ENCODE measurements at places on chromosomes 7 and 10. TPM values are rescaled to one million over a fixed set of nuclear protein-coding genes. Genes with fewer than 3 reads are reported as not detected.

The ABCB1 gene
- total RNA-seq = 1.0 TPM

The UCMA gene
- not detected for total RNA-seq

The SYPL1 gene
- 83.6 TPM for total RNA-seq

The PARD3 gene
- 29.6 TPM for total RNA-seq

The VSIR gene
- total RNA-seq = 104 TPM

The TAS2R5 gene
- 0.47 TPM for total RNA-seq

The PIP4K2A gene
- total RNA-seq = 12.6 TPM

The CRTAC1 gene
- 2.3 TPM for total RNA-seq

The GFRA1 gene
- 5.1 TPM for total RNA-seq

The EGR2 gene
- total RNA-seq = 0.52 TPM

The CDHR1 gene
- total RNA-seq = 0.41 TPM

The SP8 gene
- total RNA-seq = not detected

The AGMO gene
- 0.36 TPM for total RNA-seq

The RINT1 gene
- total RNA-seq = 12.9 TPM

The FAM25C gene
- not detected for total RNA-seq

The GPR37 gene
- not detected for total RNA-seq

The ELFN1 gene
- total RNA-seq = 10.5 TPM

The HTR5A gene
- total RNA-seq = not detected

The MCMBP gene
- total RNA-seq = 24.5 TPM

The CHST3 gene
- total RNA-seq = 18.0 TPM

The TBC1D12 gene
- total RNA-seq = 4.4 TPM

The SLC18A2 gene
- 0.05 TPM for total RNA-seq

The NUTM2E gene
- not detected for total RNA-seq

The STRA8 gene
- total RNA-seq = not detected

The DKK1 gene
- total RNA-seq = not detected

The MMP21 gene
- total RNA-seq = not detected

The GIMAP6 gene
- total RNA-seq = 24.3 TPM

The NPSR1 gene
- not detected for total RNA-seq

The CAV2 gene
- 196 TPM for total RNA-seq

The TMEM229A gene
- total RNA-seq = not detected

The TAS2R41 gene
- not detected for total RNA-seq

The SYNPO2L gene
- total RNA-seq = 290 TPM

The CYP3A5 gene
- total RNA-seq = not detected

The OPN1SW gene
- not detected for total RNA-seq

The CLDN3 gene
- total RNA-seq = not detected

The SFRP5 gene
- 8.7 TPM for total RNA-seq

The FOXI2 gene
- total RNA-seq = 0.08 TPM

The ENTPD7 gene
- 2.9 TPM for total RNA-seq

The PLPP4 gene
- total RNA-seq = not detected

The TMED4 gene
- total RNA-seq = 61.9 TPM

The WDR86 gene
- total RNA-seq = 0.16 TPM

The EXOC4 gene
- total RNA-seq = 33.8 TPM

The GNAT3 gene
- total RNA-seq = not detected

The ST7 gene
- total RNA-seq = 28.5 TPM

The NUTM2B gene
- total RNA-seq = 0.52 TPM

The CPA4 gene
- total RNA-seq = not detected

The NKX2-3 gene
- not detected for total RNA-seq

The PTPRN2 gene
- total RNA-seq = 1.3 TPM

The SPDYE1 gene
- total RNA-seq = not detected

The FAM237B gene
- total RNA-seq = not detected

The SPOCK2 gene
- total RNA-seq = 8.6 TPM
